ENCODE measurements at places on chromosomes 11 and 22.

DNA sequence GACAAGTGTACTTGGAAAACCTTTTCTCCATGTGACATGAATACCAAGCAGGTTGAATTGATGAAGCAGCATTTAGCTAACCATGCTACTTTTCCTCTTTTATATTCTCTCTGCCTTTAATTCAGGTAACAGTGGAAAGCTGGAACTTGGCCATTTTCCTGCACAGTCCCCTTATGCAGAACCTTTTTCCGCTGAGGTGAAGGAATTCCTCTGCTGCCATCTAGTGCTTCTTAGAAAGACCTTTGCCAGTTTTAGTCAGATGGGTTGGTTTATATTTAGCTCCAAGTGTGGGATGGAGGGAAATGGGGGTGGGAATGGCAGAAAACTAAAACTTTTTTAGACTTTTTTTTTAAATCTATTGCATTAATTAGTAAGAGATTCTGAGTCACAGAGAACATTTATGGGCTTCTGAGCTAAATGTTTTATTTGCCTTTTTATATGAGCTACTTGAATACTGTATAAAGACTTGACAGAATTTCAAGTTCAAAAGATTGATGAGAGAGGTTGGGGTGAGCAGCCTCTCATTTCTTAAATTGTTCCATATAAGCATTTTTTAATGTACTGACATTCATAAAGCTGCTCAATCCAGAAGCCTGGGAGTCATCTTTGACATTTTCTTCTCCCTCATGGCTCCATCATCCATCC lies 153.9 kb upstream of the ZC3H12C start:
- DNase-seq, result no peak

- no peak for DNase-seq
Measured at GRCh38 chr11:99773646-99774045, 752.9 kb downstream of the CNTN5 start.

GRCh38 chr11:60840470-60841430 lies 1.2 kb upstream of the CCDC86 start:
- no peak for DNase-seq

DNA sequence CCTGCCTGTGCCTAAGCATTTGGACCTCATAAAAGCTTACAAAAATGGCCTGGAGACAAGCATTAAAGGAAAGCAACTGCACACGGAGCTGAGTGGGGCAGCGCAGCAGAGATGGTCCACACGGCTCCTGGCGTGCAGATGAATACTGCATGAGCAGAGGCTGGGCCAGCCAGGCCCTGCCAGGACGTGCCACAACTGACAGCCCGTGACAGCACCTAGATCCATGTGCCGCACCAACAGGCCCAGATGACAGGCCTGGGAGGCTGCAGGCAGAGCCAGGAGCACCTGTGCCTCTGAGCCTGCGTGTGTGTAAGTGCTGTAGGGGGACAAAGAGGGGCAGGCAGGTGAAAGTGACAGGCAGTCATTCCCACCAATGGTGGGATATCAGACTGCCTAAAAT lies 33.4 kb downstream of the MICAL3 start:
- no peak for DNase-seq

- DNase-seq, result no peak
Measured at GRCh38 chr22:20115691-20116375, at the start of gene RANBP1. TSS of gene RANBP1 (plus strand) at chr22:20116104. CDS start at chr22:20116185, 81 bp downstream.

- no peak for DNase-seq
Measured at GRCh38 chr11:109859045-109859724, 234.0 kb upstream of the ZC3H12C start.

DNA sequence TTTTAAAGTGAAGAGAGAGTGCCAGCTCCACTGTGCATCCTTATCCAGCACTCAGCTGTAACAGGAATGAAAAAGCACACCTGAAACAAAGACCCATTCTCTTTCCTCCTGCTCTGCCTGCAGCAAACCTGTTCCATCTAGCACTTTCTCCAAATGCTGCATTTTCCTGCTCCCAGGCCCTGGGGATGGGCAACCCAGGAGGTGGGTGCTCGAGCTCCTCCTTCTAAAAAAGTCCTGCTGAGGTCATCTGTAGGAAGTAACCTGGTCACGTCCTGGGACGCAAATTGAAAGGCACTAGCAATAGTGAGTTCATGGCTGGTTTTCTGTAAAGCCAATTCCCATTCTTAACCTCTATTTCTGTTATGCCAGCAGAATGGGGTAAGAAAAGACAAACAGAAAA lies 173.7 kb downstream of the MAML2 start:
- DNase-seq, result no peak

DNA sequence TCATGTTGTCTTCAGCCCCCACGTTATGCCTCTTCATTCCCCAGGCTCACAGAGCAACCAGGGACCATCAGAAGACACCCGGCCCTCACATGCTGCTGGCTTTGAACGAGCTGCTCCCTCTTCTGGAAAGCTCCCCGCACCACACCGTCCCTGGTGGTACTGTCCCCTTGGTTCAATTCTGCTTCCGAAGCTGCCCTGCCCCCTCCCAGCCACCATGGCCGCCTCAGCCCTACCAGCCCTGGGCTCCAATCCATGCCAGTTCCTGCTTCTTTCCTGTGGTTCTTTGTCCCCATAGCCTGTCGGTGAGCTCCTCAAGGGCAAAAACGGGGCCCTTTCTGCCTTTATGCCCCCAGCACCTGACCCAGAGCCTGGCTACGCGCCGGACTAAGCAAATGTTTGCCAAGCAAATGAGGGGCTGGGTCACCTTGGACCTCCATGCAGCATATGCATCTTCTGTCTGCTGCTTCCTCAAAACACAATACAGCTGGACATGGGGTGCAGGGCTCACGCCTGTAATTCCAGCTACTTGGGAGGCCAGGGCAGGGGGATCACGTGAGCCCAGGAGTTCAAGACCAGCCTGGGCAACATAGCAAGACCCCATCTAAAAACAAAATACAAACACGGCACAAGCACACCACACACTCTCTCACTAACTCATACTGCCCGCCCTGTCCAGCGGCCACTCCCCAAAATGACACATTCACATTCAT lies 21.3 kb downstream of the TNKS1BP1 start:
- DNase-seq, result no peak

DNA sequence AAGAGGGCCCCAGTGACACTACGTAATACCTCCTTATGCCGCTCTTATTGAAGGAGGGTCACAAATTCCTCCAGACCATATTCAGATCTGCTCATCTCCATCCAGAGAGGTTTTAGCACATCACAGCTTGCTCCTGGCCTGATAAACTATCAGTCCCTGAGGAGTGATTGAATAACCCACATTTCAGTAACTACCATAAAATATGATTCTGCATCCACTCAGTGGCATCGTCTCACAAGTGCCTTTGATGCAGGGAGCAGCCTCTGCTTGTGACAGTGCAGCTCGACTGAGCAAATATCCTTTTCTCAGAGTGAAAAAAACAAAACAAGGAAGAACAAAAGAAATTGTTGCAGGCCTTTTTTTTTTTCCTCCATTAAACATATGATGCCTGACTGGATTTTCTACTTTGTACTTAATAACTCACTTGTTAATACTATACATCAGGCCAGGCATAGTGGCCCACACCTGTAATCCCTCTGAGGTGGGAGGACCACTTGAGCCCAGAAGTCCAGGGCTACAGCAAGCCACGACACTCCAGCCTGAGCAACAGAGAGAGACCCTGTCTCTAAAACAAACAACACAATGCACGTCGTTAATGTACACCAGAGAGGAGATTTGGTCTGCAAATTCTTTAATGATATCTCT lies 64.5 kb downstream of the DDX10 start:
- no peak for DNase-seq
